Stimulated activated CD4-positive, alpha-beta T cell treated with anti-CD3 and anti-CD28 coated beads, TNF-alpha, amount 100 ng/mL, for 1 hour (primary cell): ENCODE measurements at places on chromosomes 2 and 18.
A peak's percentile ranks its signal among the peaks of the same experiment; 100 is the strongest.

- no peak for DNase-seq
Observed at GRCh38 chr18:13233787-13234783, 15.5 kb downstream of the LDLRAD4 start.

GRCh38 chr2:165475277-165476004, 5.9 kb downstream of the CSRNP3 start:
- DNase-seq = no peak

DNA sequence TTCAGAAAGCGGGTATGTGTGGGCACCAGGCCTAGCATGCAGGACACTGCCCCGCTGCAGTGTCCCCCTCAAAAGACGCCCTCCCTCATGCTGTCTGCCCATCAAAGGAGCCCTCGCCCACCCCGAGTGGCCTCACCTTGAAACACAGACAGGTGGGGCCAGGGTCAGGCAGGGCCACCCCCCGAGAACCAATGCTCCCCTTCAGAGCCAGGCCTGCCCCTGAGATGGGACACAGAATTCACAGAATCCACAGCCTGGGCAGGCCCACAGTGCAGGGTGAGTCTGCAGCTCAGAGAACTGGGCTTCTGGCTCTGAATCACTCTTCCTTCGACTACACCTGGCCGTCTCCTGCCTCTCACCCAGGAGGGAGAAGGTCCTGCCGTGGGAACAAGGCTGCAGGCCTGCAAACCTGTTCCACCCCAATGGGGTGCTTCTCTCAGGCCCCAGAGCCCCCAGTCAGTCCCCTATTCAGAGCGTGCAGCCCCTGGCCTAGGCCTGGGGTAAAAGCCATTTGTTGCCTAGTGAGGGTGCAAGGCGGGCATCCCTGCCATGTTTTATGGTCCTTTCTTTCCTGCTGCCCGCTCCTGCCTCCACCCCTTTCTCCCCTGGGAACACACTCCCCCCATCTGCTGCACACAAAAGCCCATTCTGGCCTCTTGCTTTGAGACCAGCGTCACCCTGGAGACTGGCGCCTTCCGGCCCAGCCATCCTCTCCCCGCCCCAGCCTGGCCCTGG, 11.3 kb upstream of the ARHGEF4 start:
- no peak for DNase-seq

DNA sequence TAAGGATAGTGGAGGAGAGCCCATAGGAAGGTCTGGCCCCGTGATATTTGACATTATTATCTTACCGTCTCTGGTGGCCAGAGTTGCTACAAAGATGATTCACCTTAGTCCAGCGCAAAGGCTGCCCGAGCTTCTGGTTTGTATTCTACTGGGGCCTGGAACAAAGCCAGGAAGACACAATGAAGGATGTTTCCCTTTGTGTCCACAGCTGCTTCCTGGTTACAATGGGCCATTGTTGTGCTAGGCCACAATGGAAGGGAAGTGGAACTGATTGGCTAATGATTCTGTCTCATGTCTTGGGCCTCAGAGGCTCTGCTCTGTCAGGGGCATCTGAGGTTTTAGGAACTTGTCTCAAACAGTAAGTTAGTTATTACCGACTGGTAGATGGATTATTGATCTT, 132.2 kb downstream of the TDRD15 start:
- no peak for DNase-seq

GRCh38 chr2:124883595-124883994, 858.5 kb downstream of the CNTNAP5 start:
- DNase-seq = no peak

DNA sequence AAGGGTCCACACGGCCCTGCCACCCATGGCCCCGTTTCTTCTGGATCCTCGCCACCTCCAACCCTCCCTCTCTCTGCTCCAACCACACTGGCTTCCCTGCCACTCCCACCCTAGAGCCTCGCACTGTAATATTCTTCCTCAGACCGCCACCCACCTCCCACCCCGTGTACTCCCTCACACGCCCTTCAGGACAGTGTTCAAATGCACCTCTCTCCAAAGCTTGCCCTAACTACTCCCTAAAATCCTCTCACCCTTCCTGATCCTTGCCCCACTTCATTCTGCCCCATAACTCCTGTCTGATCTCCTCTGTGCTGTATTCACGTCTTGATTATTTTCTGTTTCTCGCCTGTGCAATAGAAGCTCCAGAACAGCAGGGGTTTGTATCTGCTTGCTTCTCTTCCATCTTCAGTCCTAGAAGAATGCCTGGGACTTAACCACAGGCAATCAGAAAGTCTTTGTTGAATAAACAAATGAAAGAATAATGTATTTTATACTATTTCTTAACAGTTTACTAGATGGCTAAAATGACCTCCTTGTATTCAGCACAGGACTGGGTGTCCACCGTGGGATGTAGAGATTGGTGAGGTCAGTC, 25.5 kb downstream of the EPB41L3 start:
- DNase-seq = no peak

DNA sequence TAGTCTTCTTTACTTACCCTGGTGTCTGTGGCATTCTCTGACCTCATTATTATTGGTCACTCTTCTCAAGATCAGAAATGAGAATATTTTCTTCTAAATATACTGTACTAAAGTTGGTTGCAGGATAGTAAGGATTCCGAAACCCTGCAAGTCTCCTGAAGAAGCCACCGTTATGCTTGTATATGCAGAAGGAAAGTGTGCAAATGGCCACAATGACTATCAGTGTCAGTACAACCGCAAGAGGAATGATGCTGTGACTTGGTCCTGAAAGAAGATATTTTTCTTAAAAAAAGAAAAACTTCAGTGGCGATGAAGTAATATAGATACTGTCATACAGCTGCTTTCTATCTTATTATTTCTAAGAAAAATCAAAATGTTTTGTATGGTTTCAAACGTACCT, 120.7 kb downstream of the PLA2R1 start:
- DNase-seq = no peak

DNA sequence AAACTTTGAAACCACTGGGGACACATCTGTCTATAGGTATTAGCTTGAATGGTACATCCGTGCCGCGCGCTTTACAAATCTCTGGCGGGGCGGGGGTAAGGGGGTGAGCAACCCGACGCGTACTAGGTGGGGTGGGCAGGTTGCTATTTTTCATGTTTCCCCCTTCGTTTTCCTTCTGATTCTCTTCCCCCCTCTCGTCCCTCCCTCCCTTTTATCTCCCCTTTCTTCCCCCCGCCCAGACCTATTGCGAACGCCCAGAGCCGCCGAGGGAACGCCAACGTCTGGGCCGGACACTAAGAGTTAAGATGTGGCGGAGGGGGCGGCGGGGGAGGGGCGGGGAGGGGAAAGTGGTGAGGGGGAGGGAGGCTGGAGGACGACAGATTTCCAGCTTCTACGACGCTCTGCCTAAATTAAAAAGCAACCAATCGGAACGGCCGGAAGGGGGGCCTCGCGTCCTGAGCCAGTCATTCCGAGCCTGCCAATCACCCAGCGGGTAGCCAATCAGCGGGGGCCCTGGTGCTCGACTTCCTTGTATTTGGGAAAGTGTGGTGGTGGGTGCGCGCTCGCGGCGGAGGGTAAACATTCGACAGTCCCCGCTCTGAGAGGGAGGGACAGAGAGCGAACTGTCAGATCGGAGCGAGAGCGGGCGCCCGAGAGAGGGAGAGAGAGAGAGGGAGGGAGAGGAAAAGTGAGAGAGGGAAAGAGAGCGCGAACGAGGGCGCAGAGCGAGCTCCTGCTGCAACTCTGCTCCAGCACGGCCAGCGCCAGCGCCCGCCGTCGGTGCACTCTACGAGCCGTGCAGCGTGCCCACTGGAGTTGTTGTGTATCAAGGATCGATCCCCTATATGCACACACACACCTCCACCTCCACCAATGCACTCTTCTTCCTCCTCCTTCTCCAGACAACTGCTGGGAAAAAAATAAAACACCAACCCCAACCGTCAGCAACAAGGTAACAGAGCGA, at the start of gene POU3F3:
Gene POU3F3, plus strand, starts transcription at position 582 of the 964 bp plus-strand sequence. CDS start 1,396 bp downstream, outside the sequence.
- DNase-seq = no peak

GRCh38 chr18:63518178-63519012, 23.8 kb upstream of the SERPINB12 start:
- peak; percentile 22 for DNase-seq

DNA sequence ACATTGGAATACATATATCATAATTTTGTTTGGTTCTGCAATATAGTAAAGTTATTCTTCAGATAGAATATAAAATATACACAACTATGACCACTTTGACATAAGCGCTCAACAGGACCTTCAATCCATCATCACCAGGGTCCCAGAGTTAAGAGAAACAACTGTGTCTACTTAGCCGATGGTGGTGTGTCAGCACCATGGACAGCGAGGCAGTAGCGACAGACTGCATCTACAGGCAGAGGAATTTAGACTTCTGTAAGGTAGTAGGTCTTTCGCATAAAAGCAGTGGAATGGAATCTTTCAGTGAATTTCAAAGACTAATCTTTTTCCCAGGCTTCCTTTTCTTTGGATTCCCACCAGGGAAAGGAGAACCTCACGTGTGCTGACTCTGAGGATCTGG, 20.5 kb upstream of the LRPPRC start:
- no peak for DNase-seq

- no peak for DNase-seq
Observed at GRCh38 chr2:196314780-196315179, 143.4 kb upstream of the STK17B start.

DNA sequence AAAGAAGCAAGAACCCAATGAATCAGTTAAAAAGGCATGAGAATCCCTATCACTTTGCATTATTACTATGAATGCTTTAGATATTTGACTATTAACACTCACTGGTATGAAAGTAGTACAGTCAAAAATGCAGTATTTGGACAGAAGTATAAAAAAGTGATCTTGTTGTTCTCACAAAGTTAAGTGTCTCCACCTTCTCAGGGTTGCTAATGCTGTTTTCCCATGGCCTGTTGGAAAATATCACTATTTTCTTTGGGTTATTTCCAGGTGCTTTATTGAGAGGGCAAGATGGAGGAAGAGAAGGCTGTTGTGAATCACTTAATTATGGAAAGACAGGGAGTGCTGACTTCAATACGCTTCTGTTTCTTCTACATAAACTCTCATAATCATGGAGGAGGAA, 13.6 kb upstream of the CREB1 start:
- DNase-seq = no peak

- DNase-seq = no peak
Observed at GRCh38 chr2:176574484-176575236, 305.4 kb downstream of the MTX2 start.

GRCh38 chr2:190603374-190603773, 45.5 kb upstream of the NAB1 start:
- no peak for DNase-seq

GRCh38 chr2:64562148-64562784, 38.1 kb downstream of the AFTPH start:
- DNase-seq = no peak

GRCh38 chr18:36169938-36170337, 17.4 kb upstream of the MOCOS start:
- no peak for DNase-seq

DNA sequence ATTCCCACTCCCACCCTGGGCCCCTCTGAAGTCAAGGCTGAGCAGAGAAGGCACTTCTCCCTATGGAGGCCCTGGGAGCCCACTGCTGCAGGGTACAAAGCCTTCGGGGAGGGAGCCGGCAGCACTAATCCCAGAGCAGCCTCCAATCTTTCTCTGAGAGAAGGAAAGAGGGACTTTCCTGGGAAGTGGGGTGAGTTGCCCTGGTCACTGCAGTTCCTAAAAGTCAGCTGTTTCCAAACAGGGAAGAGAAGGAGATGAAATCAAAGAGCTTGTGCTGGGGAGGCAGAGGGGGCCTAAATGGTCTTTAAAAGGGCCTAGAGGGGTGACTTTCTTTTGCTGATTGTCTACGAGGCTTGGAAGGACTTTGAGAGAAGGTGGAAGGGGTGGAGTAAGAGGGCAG, 264.7 kb downstream of the TNS1 start:
- no peak for DNase-seq

GRCh38 chr18:80145196-80145804, 36.2 kb downstream of the ADNP2 start:
- DNase-seq = no peak

DNA sequence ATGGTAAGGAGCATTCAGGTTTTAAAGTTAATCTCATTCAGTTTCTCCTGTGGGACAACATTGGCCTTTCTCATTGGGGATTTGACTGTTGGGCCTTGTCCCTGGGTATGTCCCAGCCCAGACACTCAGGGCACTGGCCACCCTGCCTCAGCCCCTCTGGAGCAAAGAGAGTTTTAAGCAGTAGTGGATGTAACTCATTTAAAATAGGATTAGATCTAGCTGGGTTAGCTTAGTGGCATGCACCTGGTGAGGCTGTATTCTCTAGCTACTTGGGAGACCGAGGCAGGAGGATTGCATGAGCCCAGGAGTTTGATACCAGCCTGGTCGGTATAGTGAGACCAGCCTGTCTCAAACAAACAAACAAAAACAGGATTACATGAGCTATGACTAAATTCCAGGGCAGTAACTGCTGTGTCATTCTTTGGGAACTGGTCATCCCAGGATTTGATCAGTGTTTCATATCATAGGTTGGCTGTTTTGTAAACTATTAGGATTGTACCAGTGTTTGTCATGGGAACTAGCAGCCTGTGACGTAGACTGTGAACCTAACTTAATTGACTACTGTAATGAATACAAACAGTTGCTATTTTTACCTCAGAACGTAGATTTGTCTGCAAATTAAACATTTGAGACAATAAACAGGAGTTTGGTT, 12.5 kb downstream of the INPP4A start:
- no peak for DNase-seq

- DNase-seq = no peak
Observed at GRCh38 chr2:217193431-217194340, 333.8 kb upstream of the TNP1 start.

DNA sequence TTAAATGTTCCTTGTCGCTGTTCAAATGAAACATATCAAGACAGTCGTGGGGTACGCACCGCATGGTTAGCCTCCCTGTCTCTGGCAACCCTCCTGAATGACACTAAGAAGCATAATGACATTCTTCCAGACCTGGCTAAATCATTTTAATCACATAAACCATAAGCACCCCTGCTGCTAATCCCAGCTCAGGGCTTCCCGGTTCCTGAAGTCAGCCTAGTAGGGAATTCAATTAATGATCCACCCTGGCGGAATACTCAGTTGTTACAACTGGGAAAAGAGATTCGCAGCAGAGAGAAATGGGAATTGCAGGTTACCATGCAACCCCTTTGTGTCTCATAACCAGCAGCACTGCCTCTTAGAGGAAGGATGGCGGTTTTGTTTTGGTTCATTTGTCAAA, 200.8 kb upstream of the AGAP1 start:
- DNase-seq = no peak
